ENCODE measurements at places on chromosomes 3 and 15.

DNA sequence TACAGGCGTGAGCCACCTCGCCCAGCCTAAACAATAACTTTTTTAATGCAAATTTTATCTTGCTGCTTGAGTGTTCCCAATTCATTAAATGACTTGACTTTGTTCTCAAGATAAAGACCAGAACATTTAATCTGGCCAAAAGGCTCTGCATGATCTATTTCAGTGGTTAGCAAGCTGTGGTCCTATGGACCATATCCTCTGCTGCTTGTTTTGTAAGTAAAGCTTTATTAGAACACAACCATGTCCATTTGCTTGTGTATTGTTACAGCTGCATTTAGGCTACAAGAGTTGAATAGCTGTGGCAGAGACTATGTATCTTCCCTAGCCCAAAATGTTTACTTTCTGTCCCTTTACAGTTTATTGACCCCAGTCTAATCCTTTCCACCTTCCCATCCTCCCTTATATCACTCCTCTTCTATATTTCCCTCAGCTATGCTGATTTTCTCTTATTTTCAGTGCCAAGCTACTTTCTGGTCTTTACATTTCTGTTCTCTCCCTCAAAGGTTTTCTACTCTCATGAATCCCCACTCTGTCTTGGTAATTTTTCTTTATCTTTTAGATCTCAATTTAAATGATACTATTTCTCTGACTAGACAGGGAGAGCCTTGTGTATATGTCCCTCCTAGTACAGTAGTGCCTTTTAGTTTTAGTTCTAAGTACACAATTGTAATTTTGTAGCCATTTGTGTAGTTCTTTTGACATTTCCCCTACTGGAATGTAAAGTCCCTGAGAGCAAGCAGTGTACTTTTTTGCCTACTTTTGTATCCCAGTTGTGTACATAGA, 23.2 kb downstream of the SELENOT start:
- no peak overlapping the region for H3K4me3 ChIP-seq
- H3K27me3 ChIP-seq: no peaks in the 10 kb centered on the region
- peaks cover 46% of the 10 kb centered on the region for H3K36me3 ChIP-seq
- H3K4me1 ChIP-seq: no peaks in the 10 kb centered on the region
- DNase-seq: no peak

GRCh38 chr15:27589260-27589659, 509.9 kb downstream of the OCA2 start:
- no peaks in the 10 kb centered on the region for H3K36me3 ChIP-seq
- no peak for DNase-seq
- H3K4me3 ChIP-seq: no peak overlapping the region
- H3K27ac ChIP-seq: no peak overlapping the region
- H3K27me3 ChIP-seq: no peaks in the 10 kb centered on the region

- no peak overlapping the region for H3K4me3 ChIP-seq
- H3K36me3 ChIP-seq: no peaks in the 10 kb centered on the region
Observed at GRCh38 chr15:53193149-53193548, 403.0 kb upstream of the ONECUT1 start.

DNA sequence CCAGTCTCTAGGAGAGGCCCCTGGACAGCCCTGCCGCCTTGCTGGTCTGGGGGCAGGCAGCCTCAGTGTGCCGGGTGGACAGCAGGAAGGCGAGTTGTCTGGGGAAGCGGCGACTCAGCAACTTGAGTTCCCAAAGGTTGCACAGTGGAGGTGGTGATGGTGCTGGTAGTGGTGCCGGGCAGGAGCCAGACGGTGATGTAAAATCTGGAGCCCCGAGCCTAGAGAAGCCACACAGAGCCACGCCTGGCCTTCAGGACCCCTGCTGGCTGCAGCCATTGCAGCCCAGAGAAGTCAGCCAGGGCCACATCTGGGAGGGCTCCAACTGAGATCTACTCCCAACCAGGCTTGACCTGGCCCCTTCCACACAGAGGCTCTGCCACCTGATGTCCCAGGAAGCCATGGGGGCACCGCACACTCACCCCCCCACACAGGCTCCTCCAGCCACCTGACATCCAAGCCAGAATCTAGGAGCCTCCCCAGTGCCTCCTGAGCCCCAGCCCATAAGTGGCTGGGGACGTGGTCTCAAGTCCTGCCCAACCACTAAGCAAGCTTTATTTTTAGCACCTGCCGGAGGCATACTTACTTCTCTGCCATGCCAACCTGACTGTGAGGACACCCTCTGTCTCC, 8.8 kb downstream of the C3orf22 start:
- no peak for DNase-seq
- H3K4me3 ChIP-seq: no peak overlapping the region
- peaks cover 30% of the 10 kb centered on the region for H3K27me3 ChIP-seq
- H3K4me1 ChIP-seq: no peaks in the 10 kb centered on the region
- H3K27ac ChIP-seq: no peak overlapping the region

DNA sequence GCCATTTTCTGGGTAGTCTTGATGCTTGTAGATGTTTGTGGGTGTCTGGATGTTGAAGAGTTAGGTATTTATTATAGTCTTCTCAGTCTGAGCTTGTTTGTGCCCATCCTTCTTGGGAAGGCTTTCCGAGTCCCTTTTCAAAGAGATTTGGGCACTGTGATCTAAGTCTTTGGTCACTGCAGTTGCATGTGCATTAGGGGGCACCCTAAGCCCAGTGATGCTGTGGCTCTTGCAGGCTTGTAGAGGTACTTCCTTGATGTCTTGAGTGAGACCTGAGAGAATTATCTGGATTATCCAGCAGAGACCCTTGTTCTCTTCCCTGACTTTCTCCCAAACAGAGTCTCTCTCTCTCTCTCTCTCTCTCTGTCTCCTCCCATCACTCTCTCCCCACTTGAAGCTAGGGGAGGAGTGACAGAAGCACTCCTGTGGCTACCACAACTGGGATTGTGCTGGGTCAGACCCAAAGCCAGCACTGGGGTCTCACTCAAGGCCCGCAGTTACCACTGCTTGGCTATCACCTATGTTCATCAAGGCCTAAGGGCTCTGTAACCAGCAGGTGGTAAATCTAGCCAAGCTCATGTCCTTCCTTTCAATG, 68.5 kb downstream of the TMCO5A start:
- H3K27ac ChIP-seq: no peak overlapping the region
- H3K4me1 ChIP-seq: no peaks in the 10 kb centered on the region
- no peaks in the 10 kb centered on the region for H3K36me3 ChIP-seq
- DNase-seq: no peak
- peaks cover 9% of the 10 kb centered on the region for H3K27me3 ChIP-seq

GRCh38 chr15:90463381-90463780, 66.3 kb upstream of the CRTC3 start:
- H3K27me3 ChIP-seq: no peaks in the 10 kb centered on the region
- H3K4me3 ChIP-seq: no peak overlapping the region
- H3K27ac ChIP-seq: no peak overlapping the region
- no peak for DNase-seq

Measured in T-cell (primary cell).